ENCODE measurements at places on chromosomes 7 and 10. TPM values are rescaled to one million over a fixed set of nuclear protein-coding genes. Genes with fewer than 3 reads are reported as not detected.

NKX2-3 gene
- 0.07 TPM for total RNA-seq

BUB3 gene
- 192 TPM for total RNA-seq

KBTBD2 gene
- total RNA-seq: 27.2 TPM

CLRN3 gene
- not detected for total RNA-seq

GATA3 gene
- total RNA-seq: 4.0 TPM

NPM3 gene
- 104 TPM for total RNA-seq

PTPRZ1 gene
- total RNA-seq: not detected

APBB1IP gene
- 10.0 TPM for total RNA-seq

PNLIPRP1 gene
- not detected for total RNA-seq

BMPER gene
- total RNA-seq: 6.3 TPM

NOS3 gene
- total RNA-seq: 0.49 TPM

RHBDD2 gene
- total RNA-seq: 72.5 TPM

C10orf62 gene
- total RNA-seq: not detected

INA gene
- total RNA-seq: 28.3 TPM

MRLN gene
- not detected for total RNA-seq

EIF3B gene
- total RNA-seq: 228 TPM

CLDN15 gene
- 10.9 TPM for total RNA-seq

PALD1 gene
- 7.9 TPM for total RNA-seq

CHST3 gene
- total RNA-seq: 32.7 TPM

TMEM176A gene
- not detected for total RNA-seq

KCNH2 gene
- 0.37 TPM for total RNA-seq

ZP3 gene
- total RNA-seq: 19.7 TPM

PAPOLB gene
- not detected for total RNA-seq

FBXL13 gene
- 0.19 TPM for total RNA-seq

LAMB1 gene
- 132 TPM for total RNA-seq

PIP gene
- 0.28 TPM for total RNA-seq

HMX2 gene
- 0.15 TPM for total RNA-seq

DNAJC2 gene
- 54.2 TPM for total RNA-seq

PTF1A gene
- not detected for total RNA-seq

SEMA3E gene
- 2.1 TPM for total RNA-seq

GNAT3 gene
- total RNA-seq: not detected

PITX3 gene
- total RNA-seq: 0.27 TPM

PARP12 gene
- total RNA-seq: 21.9 TPM

MMP21 gene
- not detected for total RNA-seq

SEMA4G gene
- total RNA-seq: 8.3 TPM

SDHAF3 gene
- total RNA-seq: 49.9 TPM

FAM20C gene
- total RNA-seq: 34.7 TPM

LRRC18 gene
- not detected for total RNA-seq

HOXA9 gene
- 0.68 TPM for total RNA-seq

OR13A1 gene
- not detected for total RNA-seq

CLCN1 gene
- total RNA-seq: 0.06 TPM

EZH2 gene
- total RNA-seq: 25.2 TPM

PDGFA gene
- total RNA-seq: 29.4 TPM

GUSB gene
- 31.0 TPM for total RNA-seq

C10orf105 gene
- not detected for total RNA-seq

SLC16A9 gene
- total RNA-seq: 0.09 TPM

EGR2 gene
- total RNA-seq: 0.34 TPM

EVX1 gene
- not detected for total RNA-seq

KLF14 gene
- 0.05 TPM for total RNA-seq

SPAG6 gene
- total RNA-seq: not detected
